ENCODE measurements at places on chromosomes 2 and 18.

DNA sequence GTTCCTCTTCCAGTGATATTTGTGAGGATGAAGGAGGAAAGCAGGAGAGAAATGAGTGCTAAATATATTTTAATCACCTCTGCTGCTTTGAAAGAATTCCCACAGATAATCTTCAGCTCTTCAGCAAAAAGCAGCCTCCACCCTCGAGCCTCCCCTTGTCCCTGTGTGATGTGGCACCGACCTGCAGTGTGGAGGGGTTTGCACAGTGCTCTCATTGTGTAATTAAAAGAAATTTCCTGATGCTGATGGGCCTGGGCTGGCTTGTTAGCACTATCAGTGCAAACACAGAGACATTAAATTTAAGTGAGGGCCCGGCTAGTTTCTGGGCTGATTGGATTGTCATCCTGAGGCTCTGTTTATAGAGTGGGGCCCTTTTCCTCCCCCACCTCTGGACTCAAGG, 53.4 kb downstream of the KIF5C start:
- DNase-seq = no peak

- DNase-seq = no peak
Observed at GRCh38 chr2:79980816-79981215, 323.7 kb downstream of the LRRTM1 start.

- no peak for DNase-seq
Observed at GRCh38 chr2:224162122-224162521, 123.0 kb upstream of the SERPINE2 start.

- DNase-seq = no peak
Observed at GRCh38 chr2:138215958-138216357, 251.7 kb downstream of the HNMT start.

- DNase-seq = peak; percentile 76
Observed at GRCh38 chr2:58571181-58571852, 330.2 kb upstream of the FANCL start.

DNA sequence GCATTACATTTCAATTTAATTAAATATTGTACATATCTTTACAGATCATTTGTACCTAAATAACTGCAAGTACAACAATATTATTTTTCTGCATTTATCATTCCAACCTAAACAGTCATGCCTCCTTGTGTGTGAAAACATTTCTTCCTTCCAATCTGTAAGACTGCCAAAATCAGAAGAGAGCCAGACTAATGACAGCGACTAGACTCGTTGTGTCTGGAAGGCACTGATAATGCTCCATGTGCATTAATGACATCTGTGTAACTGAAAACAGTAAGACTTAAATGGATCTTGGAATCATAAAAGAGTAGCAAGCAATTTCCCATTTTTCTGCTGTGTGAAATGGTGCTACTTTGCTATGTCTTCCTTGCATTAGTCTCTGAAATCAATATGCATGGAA, 278.0 kb upstream of the DSEL start:
- no peak for DNase-seq

- no peak for DNase-seq
Observed at GRCh38 chr2:52500561-52500960, 1267.0 kb upstream of the CHAC2 start.

- DNase-seq = no peak
Observed at GRCh38 chr18:40124107-40124506, 1830.9 kb upstream of the PIK3C3 start.

GRCh38 chr18:35040638-35040987, 600 bp upstream of the MAPRE2 start:
- no peak for DNase-seq

All from common myeloid progenitor, CD34-positive (primary cell).